ENCODE measurements at places on chromosomes 12 and 14.

- no peak for DNase-seq
Observed at GRCh38 chr12:51662728-51663154, 71.7 kb downstream of the SCN8A start.

DNA sequence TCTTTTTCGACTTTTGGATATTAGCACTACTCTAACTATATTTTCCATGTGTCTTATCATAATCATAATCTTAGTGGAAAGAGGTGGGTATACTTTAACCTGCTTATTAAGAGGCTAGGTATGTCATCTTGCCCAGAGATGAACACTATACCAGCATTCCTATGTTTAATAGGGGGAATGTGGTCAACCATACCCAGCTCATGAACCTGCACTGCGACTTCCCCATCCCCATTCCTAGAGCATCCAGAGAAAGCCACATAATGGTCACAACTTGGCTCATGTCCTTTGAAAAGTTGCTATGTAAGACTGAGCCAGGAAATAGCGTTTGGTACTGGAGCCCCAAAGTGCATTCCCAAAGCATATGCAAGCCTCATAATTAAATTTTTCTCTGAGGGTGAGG is 55.2 kb downstream of the TMCC3 start:
- no peak for DNase-seq

DNA sequence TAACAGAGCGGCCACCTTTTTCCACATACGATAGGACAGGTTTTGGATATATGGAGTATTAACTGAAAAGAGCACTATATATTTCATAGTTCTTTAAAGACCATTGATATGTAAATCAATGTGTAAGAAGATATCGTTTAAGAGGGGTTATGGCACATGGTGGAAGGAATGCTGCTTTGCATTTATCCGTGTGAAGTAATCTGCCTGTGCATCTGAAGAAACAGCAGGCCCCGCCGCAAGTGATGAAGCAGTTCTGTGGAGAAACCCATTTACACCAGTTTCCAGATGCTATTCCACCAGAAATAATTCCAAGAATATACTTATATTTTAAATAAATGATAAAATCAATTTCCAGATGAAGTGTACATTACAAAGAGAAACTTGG is 72.4 kb downstream of the BICD1 start:
- no peak for DNase-seq

DNA sequence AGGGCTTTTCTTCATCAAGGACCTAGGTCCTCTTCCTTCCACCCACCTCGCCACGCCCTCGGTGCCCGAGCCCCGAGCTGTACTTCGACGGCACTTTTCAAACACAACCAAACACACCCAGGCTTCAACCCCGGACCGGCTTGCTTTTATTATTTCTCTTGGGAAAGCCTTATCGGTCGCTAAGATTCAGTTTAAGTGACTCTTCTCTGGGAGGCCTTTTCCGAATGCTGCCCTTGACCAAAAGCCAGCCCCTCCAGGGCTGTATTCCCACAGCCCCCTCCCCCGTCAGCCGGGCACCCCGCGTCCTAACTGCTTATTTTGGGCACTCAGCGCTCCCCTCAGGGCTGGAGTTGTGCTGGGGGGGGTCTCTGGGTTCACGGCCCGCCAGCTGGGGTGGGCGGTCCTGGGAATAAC is 644 bp upstream of the PPP4R4 start:
- DNase-seq: peak; percentile 52

- DNase-seq: peak; percentile 39
Observed at GRCh38 chr12:12726555-12727093, 9.5 kb downstream of the CDKN1B start.

GRCh38 chr12:114767906-114768722 is 84.1 kb upstream of the TBX3 start:
- no peak for DNase-seq

- no peak for DNase-seq
Observed at GRCh38 chr12:10163084-10163483, 8.8 kb downstream of the OLR1 start.
